ENCODE measurements at places on chromosomes 6 and 20. TPM values are rescaled to one million over a fixed set of nuclear protein-coding genes. Genes with fewer than 3 reads are reported as not detected.

Gene RSPH9
- 4.1 TPM for polyA plus RNA-seq

Gene GPLD1
- 0.80 TPM for polyA plus RNA-seq

Gene TRDN
- polyA plus RNA-seq: not detected

Gene SLC22A2
- polyA plus RNA-seq: 0.58 TPM

Gene CDSN
- not detected for polyA plus RNA-seq

Gene TCF21
- not detected for polyA plus RNA-seq

Gene DYNLT2
- 1.6 TPM for polyA plus RNA-seq

Gene ACSS2
- polyA plus RNA-seq: 37.4 TPM
